Stimulated activated CD4-positive, alpha-beta T cell treated with anti-CD3 and anti-CD28 coated beads, Interleukin-4, amount 100 ng/mL, for 24 hours (primary cell): ENCODE measurements at places on chromosomes 2 and 18.

DNA sequence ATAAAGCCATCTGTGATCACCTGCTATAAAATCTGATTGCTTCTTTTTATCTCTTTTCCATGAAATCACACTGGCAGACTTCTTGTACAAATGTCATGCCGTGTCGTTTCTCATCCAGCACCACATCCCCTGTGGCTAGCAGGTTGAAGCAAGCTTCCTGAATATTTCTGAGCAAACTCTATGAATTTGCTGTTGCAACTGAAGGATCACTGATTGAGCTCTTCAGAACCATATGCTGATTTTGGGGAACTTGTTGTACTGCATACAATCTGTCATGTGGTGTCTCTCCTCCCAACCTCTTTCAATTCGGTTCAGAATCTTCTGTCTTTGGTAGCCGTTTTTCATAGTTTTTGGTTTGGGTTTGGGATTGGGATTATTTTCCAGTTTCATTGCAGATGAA lies 57.7 kb upstream of the RBMS1 start:
- no peak for DNase-seq

DNA sequence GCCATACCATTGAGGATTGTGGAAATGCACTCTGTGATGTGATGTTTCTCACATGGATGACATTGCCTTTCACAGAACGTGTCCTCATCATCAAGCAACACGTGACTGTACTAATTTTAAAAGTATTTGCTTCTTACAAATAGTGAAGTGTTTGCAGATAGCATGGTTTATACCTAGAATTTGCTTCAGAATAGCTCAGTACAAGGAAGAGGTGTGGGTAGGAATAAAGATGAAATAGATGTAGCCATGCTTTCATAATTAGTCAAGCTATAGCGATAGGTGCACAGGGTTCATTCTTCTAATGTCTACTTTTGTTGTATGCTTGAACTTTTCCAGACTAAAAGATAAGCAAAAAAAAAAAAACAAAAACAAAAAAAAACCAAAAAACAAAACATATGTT lies 27.5 kb downstream of the MAP4K4 start:
- DNase-seq = no peak

DNA sequence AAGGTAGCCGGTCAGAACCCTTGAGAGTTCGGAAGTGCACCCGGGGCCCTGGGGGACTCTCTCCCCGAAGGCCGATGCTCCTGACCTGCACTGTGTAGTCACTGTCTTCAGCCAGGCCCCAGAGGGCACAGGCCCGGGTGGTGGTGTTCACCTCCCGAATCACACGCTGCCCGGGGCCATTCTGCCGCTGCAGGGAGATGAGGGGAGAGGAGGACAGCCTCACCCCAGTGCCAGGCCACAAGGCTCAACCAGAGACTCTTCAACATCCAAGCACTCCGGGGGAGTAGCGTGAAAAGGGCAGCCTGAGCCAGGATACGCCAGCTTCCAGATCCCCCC lies 1.1 kb downstream of the FNDC4 start:
- DNase-seq = no peak

- DNase-seq = no peak
Observed at GRCh38 chr2:221676566-221677172, 104.6 kb upstream of the EPHA4 start.

- no peak for DNase-seq
Observed at GRCh38 chr2:48207201-48207641, 300.9 kb upstream of the FBXO11 start.
